ENCODE measurements at places on chromosomes 6 and 20.

DNA sequence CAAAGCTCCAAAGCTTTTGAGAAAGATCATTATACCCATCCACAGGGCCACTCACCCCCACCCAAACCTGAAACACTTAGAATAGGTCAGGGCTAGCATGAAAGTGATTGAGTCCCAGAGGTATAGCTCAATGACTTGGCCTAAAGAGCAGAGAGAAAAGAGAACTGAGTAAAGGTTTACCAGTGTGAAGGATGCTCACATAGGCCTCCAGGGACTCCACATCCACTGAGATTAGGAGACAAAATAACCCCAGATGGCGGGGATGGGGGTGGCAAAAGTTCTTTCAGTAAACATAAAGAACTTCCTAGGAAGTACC lies 12.2 kb downstream of the SAYSD1 start:
- DNase-seq: no peak

DNA sequence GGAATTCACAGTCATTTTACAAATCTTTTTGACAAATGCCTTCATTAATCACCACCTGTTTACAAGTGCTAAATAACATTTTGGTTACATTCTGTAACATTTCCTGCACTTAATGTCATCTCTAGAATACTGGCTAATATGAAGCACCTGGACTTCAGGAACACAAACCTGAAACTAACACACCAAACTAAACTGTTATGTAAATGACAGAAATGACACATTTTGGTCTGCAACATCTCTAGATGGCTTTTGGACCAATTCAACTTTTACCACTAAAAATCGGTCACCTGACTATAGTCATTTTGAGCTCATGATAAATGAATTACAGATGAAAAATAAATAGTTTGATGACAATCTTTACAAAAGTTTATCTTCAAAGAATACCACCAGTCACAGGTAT lies 80.6 kb downstream of the ATG5 start:
- no peak for DNase-seq

DNA sequence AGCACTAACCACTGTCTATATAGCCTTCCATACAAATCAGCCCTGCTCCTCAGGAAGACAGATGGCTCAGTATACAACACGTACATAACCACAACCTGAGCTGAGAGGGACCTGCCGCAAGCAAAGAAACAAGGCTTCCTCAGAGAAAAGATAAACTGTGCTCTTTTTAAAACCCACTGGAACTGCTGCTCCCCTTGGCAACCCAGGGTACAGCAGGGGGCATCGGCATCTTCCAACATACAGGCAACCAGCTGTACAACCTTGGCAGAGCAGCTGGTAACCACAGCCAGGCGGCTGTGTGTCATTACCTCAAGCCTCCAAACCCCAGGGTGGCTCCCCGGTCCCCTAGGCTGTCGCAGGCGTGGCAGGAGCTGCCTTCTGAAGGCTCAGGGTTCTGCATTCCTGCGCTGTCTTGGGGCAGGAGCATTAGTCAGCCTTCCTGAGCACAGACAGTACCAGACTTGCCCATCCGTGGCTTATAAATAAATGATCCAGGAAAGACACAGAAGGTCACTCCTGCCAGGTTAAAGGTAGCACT lies 249.5 kb downstream of the ADGRG6 start:
- DNase-seq: no peak

DNA sequence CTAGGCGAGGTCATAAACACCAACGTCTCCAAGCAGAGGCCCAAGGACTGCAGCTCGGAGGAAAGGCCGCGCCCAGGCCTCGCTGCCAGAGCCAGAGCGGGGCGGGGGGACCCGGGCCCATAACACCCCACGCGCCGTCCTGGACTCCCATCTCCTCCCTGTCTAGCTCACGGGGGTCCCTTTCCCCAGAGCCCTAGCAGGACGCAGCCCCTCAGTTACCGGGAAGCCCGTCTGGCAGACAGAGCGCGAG lies 44.9 kb downstream of the MDFI start:
- DNase-seq: no peak

DNA sequence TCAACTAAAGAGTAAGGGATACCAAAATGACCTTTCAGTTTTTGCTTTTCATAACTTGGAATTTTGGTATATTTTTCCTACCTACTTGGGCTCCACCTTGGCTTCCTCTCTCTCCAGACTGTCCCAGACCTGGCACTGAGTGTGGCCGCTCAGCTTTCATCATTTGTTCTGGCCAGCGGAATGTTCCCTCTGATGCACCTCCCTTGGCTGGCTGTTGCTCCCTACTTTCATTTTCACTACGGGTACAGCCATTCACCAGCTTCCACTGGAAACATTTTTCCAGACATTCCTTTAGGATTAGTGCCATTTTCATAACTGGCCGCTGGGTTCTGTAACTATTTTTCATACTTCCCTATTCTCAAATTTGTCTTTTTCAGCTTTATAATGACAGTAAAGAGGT lies 487.4 kb downstream of the TENT5A start:
- no peak for DNase-seq

- DNase-seq: no peak
These were observed 142.6 kb downstream of the CEBPB start for GRCh38 chr20:50333131-50333670.

DNA sequence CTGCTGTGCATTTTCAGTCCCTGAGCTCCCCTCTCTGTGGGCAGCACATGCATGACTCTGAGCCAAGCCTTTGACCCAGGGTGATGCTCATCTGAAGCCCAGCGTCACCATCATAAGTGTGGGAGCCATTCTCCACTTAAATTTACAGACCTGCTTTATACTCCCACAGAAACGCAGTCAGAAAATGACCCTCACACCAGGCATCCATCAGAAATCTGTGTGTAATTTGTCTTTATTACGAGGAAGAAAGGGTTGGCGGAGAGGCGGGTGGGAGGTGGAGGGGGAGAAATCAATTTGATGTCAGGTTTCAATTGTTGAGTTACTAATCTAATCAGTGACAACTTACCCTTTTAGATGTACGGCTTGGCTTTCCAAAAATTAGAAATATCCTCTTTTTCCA lies 353.6 kb downstream of the MAFB start:
- DNase-seq: no peak

GRCh38 chr20:41701588-41702348 lies 83.6 kb upstream of the CHD6 start:
- no peak for DNase-seq

DNA sequence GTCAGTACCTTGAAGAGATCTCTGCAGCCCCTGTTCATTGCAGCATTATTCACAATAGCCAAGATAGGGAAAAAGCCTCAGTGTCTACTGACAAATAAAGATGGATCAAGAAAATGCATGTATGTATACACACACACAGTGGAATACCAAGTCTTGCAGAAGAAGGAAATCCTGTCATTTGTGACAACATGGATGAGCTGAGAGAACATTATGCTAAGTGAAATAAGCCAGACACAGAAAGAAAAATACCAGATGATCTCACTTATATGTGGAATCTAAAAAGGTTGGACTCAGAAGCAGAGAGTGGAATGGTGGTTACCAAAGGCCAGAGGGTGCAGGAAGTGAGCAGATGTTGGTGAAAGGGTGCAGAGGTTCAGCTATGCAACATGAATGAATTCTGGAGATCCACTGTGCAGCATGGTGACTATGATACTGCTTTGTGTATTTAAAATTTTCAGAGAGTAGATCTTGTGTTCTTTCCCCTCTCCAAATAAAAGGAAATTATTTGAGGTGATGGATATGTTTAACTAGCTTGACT lies 11.0 kb upstream of the SLC22A1 start:
- no peak for DNase-seq

DNA sequence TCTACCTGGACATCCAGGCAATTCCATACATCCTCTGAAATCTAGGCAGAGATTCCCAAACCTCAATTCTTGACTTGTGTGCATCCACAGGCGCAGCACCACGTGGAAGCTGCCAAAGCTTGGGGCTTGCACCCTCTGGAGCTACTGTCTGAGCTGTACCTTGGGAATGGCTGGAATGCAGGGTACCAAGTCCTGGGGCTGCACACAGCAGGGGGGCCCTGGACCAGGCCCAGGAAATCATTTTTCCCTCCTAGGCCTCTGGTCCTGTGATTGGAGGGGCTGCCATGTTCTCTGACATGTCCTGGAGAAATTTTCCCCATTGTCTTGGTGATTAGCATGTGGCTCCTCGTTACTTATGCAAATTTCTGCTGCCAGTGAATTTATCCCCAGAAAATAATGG lies 391.9 kb upstream of the CHD6 start:
- DNase-seq: no peak

- no peak for DNase-seq
These were observed 47.6 kb downstream of the FIG4 start for GRCh38 chr6:109738667-109739066.

GRCh38 chr20:3045042-3045815 lies 623 bp upstream of the MRPS26 start:
- no peak for DNase-seq

GRCh38 chr20:63089051-63089907 lies 82.5 kb upstream of the BHLHE23 start:
- no peak for DNase-seq

GRCh38 chr6:149129371-149130077 lies 188.0 kb upstream of the TAB2 start:
- no peak for DNase-seq

- DNase-seq: no peak
These were observed 15.7 kb upstream of the SRSF3 start for GRCh38 chr6:36578431-36578830.

Data from progenitor cell of endocrine pancreas (in vitro differentiated cells).